Activated T-cell treated with anti-CD3 and anti-CD28 coated beads, Interleukin-2, amount 50 U/mL, for 72 hours (primary cell): ENCODE measurements at places on chromosomes 1 and 21. TPM values are rescaled to one million over a fixed set of nuclear protein-coding genes. Genes with fewer than 3 reads are reported as not detected.

GRCh38 chr1:31717341-31717740 lies 13.5 kb upstream of the COL16A1 start:
- peaks cover 52% of the 10 kb centered on the region for H3K27me3 ChIP-seq
- DNase-seq, result no peak
- no peaks in the 10 kb centered on the region for H3K36me3 ChIP-seq
- no peak overlapping the region for H3K27ac ChIP-seq
- H3K4me3 ChIP-seq, result no peak overlapping the region

DNA sequence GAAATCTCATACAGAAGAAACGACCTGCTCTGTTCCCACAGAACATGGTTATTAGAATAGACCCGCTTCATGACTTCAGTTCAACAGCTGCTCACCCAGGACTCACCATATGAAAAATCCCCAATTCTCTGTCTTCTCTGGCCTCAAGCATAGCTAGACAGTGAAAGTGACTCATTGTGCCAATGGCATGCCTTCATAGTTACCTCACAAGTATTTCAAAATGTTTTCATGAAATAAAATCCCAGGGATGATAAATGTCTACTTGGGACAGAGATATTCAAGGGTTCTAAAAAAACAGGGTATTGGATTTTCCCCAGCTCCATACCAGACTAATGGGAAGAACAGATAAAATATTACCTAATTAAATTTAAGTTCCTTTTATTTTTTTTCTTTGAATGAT lies 82.3 kb downstream of the NOTCH2 start:
- peaks cover 41% of the 10 kb centered on the region for H3K4me1 ChIP-seq
- H3K27ac ChIP-seq, result peak overlapping the region; percentile 64
- DNase-seq, result peak; percentile 23
- H3K4me3 ChIP-seq, result peak overlapping the region; percentile 44
- no peaks in the 10 kb centered on the region for H3K27me3 ChIP-seq
- peaks cover 7% of the 10 kb centered on the region for H3K36me3 ChIP-seq

DNA sequence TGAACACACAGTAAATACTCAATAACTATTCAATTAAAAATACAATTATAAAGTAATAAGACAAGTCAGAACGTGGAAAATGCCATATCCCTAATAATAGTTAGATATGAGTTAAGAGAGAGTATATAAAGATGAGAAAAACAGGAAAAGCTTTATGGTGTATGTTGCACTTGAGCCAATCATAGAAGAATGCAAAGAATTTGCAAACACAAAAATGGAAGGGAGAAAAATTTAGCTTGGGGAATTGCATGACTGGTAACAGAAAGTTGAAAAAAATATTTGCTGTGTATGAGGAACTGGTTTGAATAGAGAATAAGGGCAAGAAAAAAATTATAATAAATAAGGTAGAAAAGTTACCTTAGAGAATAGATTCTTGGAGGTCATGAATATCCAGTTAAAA lies 739.6 kb upstream of the CXADR start:
- H3K4me1 ChIP-seq, result no peaks in the 10 kb centered on the region
- DNase-seq, result no peak
- H3K27ac ChIP-seq, result no peak overlapping the region
- no peaks in the 10 kb centered on the region for H3K27me3 ChIP-seq
- peaks cover 2% of the 10 kb centered on the region for H3K36me3 ChIP-seq
- H3K4me3 ChIP-seq, result no peak overlapping the region

- peak overlapping the region; percentile 86 for H3K27ac ChIP-seq
- H3K36me3 ChIP-seq, result no peaks in the 10 kb centered on the region
- peaks cover 67% of the 10 kb centered on the region for H3K4me1 ChIP-seq
- no peaks in the 10 kb centered on the region for H3K27me3 ChIP-seq
- no peak for DNase-seq
- no peak overlapping the region for H3K4me3 ChIP-seq
These were observed 19.5 kb downstream of the USP25 start for GRCh38 chr21:15749082-15749860.

GRCh38 chr1:94554580-94554979 lies 13.0 kb upstream of the F3 start:
- no peaks in the 10 kb centered on the region for H3K4me1 ChIP-seq
- H3K27ac ChIP-seq, result no peak overlapping the region
- no peaks in the 10 kb centered on the region for H3K36me3 ChIP-seq

DNA sequence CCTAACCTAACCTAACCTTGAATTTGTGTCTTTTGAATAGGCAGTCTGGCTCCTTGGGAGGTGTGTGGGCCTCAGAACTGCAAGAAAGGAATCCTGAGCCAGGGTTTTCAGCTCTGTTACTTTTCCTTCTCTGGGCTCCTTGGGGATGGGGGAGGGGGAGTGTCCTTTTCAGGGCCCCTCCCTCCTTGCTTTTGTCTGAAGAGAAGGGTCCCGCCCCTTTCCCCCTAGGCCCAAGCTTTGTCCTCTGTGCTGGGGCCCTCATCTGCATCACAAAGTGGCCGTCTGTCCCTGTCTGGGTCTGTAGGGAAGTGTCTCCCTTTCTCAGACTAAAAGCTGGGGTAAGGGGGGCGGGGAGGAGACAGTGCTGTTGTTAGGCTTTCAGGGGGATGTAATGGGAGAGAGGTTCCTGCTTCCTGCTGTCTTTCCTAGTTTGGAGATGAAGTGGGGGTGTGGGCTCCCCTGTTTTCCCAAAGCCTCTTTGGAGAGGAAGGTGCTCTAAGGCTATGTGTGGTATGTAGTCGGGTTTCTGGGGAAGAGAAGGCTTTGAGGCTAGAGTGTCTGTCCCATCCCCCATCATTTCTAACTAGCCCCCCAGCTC lies 3.1 kb downstream of the AGO1 start:
- H3K4me1 ChIP-seq, result peaks cover 55% of the 10 kb centered on the region
- H3K27ac ChIP-seq, result no peak overlapping the region
- H3K27me3 ChIP-seq, result no peaks in the 10 kb centered on the region
- DNase-seq, result no peak
- H3K36me3 ChIP-seq, result peaks cover 9% of the 10 kb centered on the region

Gene NCAM2
- not detected for total RNA-seq

Gene SLC9C2
- not detected for total RNA-seq

Gene SORT1
- total RNA-seq, result 1.4 TPM

Gene LMOD1
- total RNA-seq, result not detected

Gene NCSTN
- total RNA-seq, result 65.2 TPM

Gene CD34
- 0.09 TPM for total RNA-seq

Gene ALPL
- total RNA-seq, result 0.23 TPM
